Thymus (tissue), 14 donors: ENCODE measurements at places on chromosomes 4 and X. TPM values are rescaled to one million over a fixed set of nuclear protein-coding genes. Genes with fewer than 3 reads are reported as not detected.

MAOB gene
- 0.85 TPM for total RNA-seq

HDX gene
- 0.94 TPM for total RNA-seq

DNA sequence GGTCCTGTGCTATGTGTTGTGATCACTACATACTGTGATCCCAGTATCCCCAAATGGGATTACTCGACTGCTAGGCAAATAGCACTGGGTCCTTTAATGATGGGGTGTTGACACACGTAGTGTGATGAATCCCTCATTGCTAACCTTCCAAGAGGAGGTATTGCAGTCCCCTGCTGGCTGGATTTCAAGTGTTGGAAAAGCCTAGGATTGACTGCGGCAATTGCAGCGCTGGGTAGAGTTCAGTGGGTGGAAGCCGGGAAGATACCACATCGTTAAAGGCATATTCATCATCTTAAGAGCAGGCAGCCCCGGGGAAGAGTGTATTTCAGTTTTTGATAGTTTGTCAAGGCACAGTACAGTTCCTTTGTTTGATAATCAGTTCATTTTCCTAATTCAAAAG lies 159.9 kb downstream of the TRIML1 start:
- no peak for DNase-seq

GRCh38 chrX:150692831-150693724 lies at the start of gene MTMR1:
TSS of gene MTMR1 (plus strand) at chrX:150693396. CDS start at chrX:150693531, 135 bp downstream.
- peak; percentile 19 for DNase-seq

DNA sequence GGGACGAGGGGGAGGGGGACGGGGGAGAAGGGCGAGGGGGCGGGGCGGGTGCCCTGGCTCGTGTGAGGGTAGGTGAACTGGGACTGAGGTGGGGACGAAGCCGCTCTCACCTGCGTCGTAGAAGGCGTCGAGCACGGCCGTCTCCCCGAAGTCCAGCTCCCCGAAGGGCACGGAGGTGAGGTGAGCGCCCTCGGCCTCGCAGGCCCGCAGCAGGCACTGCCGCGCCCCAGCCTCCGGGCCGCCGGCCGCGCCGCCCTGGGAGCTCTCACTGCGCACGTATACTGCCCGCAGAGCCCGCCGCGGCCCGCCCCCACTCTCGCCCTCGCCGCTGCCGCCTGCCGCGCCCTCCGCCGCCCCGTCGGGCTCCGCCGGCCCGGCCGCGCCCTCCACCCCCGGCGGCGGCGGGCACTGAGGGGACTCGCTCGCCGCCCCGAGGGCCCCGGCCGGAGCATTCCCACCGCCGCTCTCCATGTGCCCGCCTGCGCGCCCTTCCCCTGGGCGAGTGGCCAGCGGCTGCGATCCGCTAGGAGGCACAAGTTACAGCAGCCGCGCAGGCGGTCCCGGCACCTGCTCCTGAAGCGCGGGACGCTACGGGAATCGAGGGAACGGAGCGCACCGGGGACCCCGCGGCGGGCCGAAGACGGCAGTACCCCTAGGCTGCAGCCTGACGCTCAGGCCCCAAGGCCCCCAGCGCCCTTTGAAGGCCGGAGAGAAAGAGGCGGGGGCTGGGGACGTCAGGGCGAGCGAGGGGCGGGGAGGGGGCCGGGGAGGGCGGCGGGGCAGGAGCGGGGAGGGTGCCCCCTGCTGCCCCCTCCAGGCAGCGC lies at the start of gene MAP3K15:
Gene MAP3K15 (minus strand): TSS at position 718 of the 824 bp plus-strand sequence. CDS start 247 bp downstream, at position 471.
- no peak for DNase-seq

DNA sequence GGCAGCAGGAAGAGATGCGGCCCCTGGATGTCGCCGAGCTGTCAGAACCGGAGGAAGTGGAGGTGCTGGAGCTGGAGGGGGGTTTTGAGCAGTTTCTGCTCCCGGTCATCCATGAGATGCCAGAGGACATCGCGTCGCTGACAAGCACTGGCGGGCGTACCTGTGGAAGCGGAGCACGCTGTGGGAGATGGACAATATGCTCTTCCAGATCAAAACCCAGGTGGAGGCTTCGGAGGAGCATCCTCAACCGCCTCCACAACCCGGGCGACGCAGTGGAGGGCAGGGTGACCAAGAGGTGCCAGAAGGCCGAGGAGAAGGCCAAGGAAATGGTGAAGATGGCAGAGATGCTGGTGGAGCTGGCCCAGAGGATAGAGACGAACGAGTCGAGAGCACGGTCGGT lies 7.6 kb upstream of the CCNQ start:
- DNase-seq = no peak

GRCh38 chr4:95045429-95045828 lies 287.7 kb downstream of the BMPR1B start:
- no peak for DNase-seq

SMIM10 gene
- total RNA-seq = 1.3 TPM

GRCh38 chrX:44401151-44401550 lies 57.7 kb upstream of the EFHC2 start:
- DNase-seq = no peak

DNA sequence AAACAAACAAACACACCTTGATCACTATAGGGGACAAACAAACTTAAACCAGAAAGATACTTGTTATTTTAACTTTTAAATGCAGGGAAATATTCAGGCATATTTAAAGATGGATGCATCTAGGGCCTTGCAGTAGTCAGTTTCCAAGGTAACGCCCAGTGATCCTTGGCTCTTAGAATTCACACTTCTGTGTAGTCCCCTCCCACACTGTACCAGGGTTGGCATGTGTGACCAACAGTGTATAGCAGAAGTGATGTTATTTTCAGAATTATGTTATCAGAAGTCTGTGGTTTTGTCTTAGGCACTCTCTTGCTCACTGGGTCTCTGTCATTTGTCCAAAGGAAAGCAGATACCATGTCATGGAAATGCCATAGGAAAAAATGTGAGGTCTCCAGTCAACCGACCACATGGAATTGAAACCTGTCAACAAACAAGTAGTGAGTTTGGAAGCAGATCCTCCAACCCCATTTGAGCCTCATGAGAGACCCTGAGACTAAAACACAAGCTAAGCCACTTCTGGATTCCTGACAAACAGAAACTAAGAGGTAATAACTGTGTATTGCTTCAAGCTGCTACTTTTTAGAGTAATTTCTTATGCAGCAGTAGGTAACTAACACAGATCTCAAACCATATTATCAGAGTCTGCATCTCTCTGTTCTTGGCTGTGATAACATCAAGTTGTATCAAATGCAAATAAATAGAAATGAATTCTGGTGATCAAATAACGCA lies 670.3 kb downstream of the KCTD8 start:
- no peak for DNase-seq

DNA sequence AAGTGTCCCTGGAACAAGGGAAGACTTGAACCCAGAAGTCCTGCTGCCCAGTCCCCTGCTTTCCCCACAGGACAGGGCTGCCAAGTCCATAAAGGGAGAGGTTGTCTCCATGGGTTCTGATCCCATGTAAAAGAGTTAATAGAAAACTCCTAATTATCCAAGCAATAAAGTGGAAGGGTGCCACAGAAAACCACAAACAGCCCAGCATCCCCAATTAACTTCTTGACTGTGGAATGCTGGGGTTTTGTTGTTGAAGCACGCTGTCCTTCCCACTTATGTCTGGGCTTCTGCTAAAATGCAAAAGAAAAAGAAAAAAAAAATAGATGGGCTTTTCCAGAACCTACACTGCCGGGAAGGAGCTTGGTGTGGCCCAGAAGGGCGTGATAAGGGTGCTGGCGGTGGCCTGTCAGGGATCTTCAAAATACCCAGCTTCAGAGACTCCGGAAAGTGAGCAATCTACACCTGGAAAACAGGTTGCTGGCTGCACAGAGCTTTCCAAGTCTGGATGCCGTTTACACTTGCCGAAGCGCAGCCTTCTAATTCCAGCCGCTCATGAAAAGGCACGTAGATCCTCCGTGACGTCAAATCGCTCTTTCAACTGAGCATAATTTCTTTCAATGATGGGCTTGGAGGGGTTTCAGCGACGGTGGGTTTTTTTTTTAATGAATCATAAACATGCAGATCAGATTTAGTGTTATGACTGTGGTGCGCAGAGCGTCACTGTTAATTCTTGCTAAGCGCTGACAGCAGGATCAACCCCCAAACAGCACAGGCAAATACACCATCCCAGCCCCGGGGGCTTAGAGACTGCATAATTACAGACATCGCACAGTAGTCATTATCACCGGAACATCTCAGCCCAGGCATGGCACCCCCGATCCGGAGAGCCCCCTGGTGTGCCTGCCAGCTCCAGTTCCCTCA lies 197.6 kb downstream of the BCOR start:
- DNase-seq = no peak

DNA sequence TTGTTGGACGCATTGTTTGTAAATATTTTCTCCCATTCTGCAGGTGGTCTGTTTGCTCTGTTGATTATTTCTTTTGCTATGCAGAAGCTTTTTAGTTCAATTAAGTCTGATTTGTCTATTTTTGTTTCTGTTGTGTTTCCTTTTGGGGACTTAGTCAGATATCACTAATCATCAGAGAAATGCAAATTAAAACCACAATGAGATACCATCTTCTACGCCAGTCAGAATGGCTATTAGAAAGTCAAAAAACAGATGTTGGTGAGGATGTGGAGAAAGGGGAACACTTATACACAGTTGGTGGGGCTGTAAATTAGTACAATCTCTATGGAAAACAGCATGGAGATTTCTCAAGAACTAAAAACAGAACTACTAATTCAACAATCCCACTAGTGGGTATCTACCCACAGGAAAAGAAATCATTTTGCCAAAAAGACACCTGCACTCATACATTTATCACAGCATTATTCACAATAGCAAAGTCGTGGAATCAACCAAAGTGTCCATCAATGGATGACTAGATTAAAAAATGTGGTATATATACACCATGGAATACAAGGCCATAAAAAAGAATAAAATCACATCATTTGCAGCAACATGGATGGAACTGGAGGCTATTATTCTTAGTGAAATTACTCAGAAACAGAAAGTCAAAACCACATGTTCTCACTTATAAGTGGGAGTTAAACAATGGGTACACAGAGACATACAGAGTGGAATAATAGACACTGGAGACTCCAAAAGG lies 8.1 kb downstream of the COQ2 start:
- DNase-seq = no peak

RAB9B gene
- total RNA-seq = 1.5 TPM

- no peak for DNase-seq
Measured at GRCh38 chr4:153741541-153741940, 18.3 kb downstream of the RNF175 start.

DNA sequence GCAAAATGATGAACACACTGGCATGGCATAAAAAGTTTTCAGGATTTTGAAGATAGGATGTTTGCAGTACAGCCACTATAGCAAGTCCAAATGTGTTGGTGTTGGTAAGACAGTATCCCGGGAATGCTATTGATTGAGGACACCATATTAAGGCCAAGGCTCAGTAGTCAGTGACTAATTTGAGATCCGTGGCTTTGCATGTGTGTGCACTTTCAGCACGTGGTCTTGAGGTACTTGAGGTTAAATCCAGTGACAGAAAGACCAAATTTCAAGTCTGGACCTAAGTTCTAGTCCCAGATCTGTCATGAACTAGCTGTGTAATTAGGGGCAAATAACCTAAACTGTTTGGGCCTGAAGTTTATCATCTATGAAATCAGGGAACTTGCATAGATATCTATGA lies 76.5 kb upstream of the ETNPPL start:
- no peak for DNase-seq
